ENCODE measurements at places on chromosomes 13 and 19. TPM values are rescaled to one million over a fixed set of nuclear protein-coding genes. Genes with fewer than 3 reads are reported as not detected.

DNA sequence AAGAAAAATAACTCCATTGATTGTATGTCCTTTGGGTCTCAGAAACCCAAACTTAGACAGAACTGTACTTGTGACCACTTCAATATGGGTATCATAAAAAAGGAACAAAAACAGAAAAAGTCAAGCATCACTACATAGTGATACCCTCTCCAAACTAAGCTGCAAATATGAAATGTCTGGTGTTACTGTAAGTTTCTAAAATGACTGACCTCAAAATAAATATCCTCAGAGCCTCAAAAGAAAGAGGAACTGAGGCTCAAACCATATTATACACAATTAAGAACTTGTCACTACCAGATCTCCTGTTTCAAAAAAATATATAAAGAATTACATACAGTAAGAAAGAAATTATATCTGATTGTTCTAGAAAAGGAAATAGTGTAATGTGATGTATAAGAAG, 787.9 kb upstream of the KLHL1 start:
- DNase-seq, result no peak
- no peaks in the 10 kb centered on the region for H3K27me3 ChIP-seq
- H3K4me1 ChIP-seq, result no peaks in the 10 kb centered on the region
- H3K27ac ChIP-seq, result no peak overlapping the region

DNA sequence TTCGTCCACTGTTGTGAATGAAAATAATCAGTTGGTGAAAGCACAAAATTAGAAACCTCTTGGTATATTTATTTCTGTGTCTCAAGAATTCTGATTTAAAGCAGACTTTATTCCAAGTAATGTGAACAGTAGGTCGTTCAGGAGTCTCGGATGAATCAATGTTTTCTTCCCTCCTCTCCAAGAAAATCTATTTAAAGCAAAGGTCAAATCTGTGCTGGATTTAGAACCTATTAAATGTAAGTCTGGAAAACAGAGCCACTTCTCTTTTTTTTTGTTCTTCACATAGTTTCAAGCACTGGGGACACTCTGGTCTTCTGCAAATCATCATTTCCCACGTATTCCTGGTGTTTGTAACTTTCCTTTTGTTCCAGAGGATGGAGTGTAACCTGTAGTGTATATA, 312.7 kb downstream of the ATP8A2 start:
- no peak for DNase-seq
- H3K4me3 ChIP-seq, result no peak overlapping the region
- H3K27ac ChIP-seq, result no peak overlapping the region
- no peaks in the 10 kb centered on the region for H3K4me1 ChIP-seq

DNA sequence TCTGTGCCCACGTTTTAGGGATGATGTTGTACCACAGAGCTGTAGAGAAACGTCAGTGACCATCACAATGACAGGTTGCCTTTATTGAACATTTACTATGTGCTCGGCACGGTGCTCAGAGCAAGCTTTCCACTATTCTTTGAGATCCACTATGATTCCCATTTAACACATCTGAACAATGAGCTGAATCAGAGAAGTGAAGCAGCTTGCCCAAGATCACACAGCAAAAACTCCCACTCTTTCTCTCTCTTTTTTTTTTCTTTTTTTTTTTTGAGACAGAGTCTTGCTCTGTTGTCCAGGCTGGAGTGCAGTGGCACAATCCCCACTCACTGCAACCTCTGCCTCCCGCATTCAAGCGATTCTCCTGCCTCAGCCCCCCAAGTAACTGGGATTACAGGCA, 8.1 kb upstream of the TNFSF9 start:
- peaks cover 26% of the 10 kb centered on the region for H3K4me1 ChIP-seq
- DNase-seq, result peak; percentile 4
- H3K36me3 ChIP-seq, result no peaks in the 10 kb centered on the region
- H3K4me3 ChIP-seq, result peak overlapping the region; percentile 32
- H3K27me3 ChIP-seq, result no peaks in the 10 kb centered on the region

DNA sequence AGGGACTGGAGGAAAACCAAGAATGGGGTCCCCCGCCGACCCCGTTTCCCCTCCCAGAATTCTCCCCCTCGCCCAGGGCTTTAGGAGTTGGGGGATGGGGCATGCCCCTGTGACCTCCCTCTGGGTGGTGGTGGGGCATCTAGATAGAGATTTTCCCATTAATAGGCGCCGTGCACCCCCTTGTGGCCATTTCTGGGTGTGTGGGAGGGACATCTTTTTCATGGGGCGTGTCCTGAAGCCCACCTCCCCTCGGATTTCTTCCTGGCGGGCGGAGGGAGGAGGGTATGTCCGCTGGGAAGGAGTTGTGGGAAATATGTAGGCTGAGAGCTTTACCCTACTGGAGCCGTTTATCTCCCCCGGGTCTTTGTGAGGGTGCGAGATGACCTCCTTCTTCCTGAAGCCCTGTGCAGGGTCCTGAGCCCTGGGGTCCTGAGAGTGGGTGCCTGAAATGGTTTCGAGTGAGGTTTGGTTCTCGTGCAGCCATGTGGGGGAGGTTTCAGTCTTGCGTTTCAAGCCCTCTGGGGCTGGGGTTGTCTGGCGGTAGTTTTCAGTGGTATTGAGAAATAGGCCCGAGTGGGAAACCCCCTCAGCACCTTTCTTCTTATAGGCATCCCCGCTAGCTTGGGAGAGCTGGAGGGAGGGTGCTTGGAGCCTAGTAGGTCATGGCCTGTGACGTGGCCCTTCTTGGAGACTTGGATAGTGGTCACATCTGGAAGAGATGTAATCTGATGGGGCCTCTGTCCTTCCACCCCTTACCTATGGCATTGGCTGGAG, 1.0 kb downstream of the PRMT1 start:
- DNase-seq, result peak; percentile 96
- no peaks in the 10 kb centered on the region for H3K27me3 ChIP-seq
- H3K4me3 ChIP-seq, result peak overlapping the region; percentile 92
- peak overlapping the region; percentile 91 for H3K27ac ChIP-seq

GRCh38 chr13:71291842-71292146, 575.2 kb downstream of the DACH1 start:
- no peak for DNase-seq
- peak overlapping the region; percentile 67 for H3K4me3 ChIP-seq
- H3K27ac ChIP-seq, result no peak overlapping the region
- H3K36me3 ChIP-seq, result no peaks in the 10 kb centered on the region

GRCh38 chr13:102715447-102715846, 20.6 kb upstream of the METTL21C start:
- H3K27me3 ChIP-seq, result no peaks in the 10 kb centered on the region
- no peak overlapping the region for H3K4me3 ChIP-seq
- H3K4me1 ChIP-seq, result no peaks in the 10 kb centered on the region
- DNase-seq, result no peak
- no peak overlapping the region for H3K27ac ChIP-seq
- H3K36me3 ChIP-seq, result no peaks in the 10 kb centered on the region

GRCh38 chr13:22596171-22596863, 584.5 kb upstream of the SGCG start:
- no peak for DNase-seq
- no peaks in the 10 kb centered on the region for H3K36me3 ChIP-seq
- no peaks in the 10 kb centered on the region for H3K4me1 ChIP-seq
- no peaks in the 10 kb centered on the region for H3K27me3 ChIP-seq

PGLYRP1 gene
- not detected for total RNA-seq

CLEC17A gene
- total RNA-seq, result 17.6 TPM
